ENCODE measurements at places on chromosomes 6 and 20.

DNA sequence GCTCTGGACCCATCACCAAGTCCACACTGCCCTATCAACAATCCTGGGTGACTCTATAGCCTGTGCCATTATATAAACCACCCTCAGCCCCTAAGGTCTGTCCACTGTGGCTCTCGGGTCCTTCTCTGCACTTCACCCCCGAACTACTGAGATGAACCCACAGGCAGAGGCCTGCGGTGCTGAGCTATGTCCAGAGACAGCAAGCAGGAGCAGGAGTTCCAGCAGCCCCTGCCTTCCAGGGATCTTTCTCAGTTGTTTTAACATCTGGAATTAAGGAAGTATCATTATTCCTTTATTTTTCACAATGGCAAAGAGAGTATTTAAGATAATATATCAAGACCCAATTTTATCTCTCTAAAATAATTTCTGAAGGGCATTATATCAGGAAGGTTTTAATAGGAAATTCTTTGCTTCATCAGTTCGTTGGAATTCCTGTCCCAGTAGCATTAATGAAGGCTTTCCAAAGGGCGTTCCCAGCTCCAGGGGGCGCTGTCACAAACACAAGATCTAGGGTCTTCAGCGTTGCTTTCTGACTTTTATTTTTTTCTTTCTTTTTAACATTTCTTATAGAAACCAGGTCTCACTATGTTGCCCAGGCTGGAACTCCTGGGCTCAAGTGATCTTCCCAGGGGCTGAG, 27.3 kb downstream of the RRBP1 start:
- no peak for DNase-seq

- no peak for DNase-seq
These were observed 24.1 kb downstream of the AFDN start for GRCh38 chr6:167850782-167851181.

GRCh38 chr6:142440600-142441293, 138.9 kb downstream of the ADGRG6 start:
- DNase-seq = no peak

DNA sequence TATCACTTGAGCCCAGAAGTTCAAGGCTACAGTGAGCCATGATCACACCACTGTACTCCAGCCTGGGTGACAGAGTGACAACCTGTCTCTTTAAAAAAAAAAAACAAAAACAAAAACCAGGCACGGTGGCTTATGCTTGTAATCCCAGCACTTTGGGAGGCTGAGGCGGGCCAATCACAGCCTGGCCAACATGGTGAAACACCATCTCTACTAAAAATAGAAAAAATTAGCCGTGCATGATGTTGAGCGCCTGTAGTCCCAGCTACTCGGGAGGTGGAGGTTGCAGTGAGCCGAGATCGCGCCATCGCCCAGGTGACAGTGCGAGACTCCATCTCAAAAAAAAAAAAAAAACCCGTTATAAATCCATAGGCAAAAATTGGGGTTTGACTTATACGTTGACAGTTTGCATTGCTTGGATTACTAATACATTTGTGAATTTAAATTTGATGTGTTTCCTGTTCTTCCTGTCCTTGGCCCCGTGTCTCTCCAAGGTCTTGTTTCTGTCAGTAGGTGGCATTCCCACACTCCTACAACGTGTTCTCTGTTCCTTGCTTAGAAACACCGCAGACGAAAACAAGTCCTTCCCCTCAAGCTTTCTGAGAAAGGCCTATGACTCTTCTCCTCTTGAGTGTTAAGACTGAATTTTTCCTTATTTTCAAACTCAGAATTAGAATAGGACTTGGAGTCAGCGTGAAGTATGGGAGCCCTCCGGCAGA, 147.0 kb downstream of the DTNBP1 start:
- DNase-seq = no peak

GRCh38 chr6:36751091-36751490, 53.5 kb downstream of the RAB44 start:
- DNase-seq = no peak

DNA sequence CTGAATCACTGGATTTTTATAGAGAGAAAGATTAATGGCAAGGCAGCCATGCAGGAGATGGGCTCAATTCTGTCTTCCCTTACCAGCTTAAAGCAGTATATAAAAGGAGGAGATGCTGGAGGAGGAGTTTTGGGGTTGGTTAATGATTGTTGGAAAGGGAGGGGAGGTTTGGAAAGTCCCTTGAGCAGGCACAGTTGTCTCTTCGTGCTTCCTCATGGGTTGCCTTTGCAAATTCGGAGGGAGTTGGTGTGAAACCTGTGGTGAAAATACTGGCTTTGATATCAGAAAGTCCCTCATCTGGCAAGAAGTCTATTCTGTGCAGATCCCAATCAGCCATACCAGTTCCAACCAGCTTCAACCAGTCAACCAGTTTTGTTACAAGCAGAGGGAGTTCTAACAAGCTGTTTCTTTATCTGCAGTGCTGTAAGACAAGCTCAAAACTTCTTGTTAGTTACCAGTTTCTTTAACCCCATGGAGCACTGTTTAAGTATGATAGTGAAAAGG, 107.0 kb downstream of the HIVEP1 start:
- DNase-seq = no peak

DNA sequence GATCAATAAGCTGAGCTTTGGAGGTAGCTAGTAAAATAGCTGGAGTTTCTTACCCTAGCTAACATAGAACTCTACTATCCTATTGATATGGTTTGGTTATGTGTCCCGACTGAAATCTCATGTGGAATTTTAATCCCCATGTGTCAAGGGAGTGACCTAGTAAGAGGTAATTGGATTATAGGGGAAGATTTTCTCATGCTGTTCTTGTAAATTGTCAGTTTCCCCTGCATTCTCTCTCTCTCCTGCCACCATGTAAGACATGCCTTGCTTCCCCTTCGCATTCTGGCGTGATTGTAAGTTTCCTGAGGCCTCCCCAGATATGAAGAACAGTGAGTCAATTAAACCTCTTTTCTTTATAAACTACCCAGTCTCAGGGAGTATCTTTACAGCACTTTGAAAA, 24.6 kb upstream of the SYNE1 start:
- DNase-seq = no peak

DNA sequence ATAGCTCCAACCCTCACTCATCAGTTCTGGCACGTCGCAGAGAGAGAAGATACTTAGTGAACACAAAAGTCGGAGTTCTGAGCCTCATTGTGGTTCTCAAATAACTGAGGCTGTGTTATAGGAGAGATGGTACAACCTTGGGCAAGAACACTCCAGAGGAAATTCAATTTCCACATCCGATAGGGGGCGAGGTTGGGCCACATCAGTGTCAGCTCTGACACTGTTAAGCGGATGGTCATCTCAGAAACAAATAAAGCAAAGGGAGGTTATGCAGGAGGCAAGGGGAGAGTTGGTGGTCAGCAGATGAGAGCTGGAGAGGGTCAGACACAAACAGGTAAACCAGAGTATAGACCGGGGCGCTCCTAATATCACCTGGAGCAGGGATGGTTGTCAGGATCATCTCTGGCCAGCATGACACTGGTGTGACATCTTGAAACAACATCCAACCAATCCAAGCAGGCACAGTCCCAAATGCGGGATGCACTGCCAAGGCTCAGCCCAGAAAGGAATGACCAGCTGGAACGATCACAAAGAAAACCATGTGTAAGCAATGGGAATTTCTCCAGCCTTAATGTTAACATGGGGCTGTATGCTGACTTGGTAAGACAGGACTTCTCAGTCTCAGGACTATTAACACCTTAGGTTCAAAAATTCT, 331.8 kb downstream of the HACE1 start:
- no peak for DNase-seq

Measured in stimulated activated CD4-positive, alpha-beta T cell treated with anti-CD3 and anti-CD28 coated beads, Interleukin-2, amount 100 ng/mL, for 4 hours (primary cell).